ENCODE measurements at places on chromosomes 6 and 20.

GRCh38 chr6:82410151-82410648 lies 46.6 kb downstream of the TPBG start:
- DNase-seq, result no peak

GRCh38 chr6:71879016-71879415 lies 7.3 kb upstream of the RIMS1 start:
- DNase-seq, result no peak

GRCh38 chr20:37311710-37312355 lies 22.4 kb downstream of the MANBAL start:
- DNase-seq, result no peak

DNA sequence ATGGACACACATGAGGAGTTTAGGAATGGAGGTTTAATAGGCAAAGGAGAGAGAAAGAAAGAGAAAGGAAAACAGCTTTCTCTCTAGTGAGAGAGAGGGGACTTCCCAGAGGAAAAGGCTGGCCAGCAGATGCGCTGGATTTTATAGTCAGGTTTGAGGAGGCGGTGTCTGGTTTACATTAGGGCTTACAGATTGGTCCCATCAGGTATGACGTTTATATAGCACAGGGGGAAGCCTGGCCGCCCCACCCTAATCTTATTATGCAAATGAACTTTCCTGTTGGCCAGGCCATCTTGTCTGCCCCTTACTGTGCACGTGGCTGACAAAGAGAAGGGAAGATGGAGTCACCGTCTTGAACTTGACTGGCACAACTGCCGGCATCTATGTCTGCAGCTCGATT lies 86.6 kb upstream of the QKI start:
- no peak for DNase-seq

DNA sequence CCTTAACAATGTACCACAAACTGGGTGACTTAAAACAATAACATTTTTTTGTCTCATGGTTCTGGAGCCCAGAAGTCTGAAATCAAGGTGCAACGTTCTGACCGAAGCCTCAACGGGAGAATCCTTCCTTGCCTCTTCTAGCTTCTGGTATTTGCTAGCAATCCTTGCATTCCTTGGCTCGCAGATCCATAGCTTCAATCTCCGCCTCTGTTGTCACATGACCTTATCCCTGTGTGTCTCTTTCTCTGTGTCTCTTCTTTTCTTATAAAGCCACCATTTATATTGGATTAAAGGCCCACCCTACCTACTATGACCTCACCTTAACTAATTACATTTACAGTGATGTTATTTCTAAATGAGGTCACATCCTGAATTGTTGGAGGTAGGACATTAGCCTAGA lies 37.2 kb upstream of the DOK5 start:
- DNase-seq, result no peak

DNA sequence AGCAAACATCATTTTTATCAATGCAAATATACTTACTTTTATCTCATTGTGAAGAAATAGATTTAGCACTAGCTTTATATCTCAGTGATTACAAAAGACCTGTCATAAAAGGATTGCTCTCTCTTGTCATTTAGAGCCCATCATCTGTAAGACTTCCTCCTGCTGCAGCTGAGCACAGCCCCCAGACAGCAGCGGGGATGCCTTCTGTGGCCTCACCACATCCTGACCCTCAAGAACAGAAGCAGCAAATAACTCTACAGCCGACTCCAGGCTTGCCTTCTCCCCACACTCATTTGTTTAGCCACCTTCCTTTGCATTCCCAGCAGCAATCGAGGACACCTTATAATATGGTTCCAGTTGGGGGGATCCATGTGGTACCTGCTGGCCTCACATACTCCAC lies 127.0 kb upstream of the EDN1 start:
- no peak for DNase-seq

DNA sequence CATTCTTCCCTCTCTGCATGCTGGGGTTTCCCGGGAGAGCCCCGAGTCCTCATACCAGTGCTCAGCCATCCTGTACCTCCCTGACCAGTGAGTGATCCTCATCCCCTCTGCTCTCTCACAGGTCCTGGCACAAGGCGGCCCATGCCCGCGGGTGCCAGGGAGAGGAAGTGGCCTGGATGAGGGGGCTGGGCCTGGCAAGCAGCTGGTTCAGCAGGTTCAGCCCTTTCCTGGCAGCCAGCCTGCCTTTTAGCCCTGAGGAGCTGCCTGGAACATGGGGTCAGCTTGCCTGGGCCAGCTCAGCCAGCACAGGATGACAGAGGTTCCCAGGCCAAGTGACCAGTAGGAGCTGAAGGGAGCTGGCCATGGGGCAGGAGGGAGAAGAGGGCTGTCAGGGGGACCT lies 10.9 kb downstream of the MOCS1 start:
- no peak for DNase-seq

GRCh38 chr6:169380493-169380892 lies 126.8 kb upstream of the THBS2 start:
- no peak for DNase-seq

DNA sequence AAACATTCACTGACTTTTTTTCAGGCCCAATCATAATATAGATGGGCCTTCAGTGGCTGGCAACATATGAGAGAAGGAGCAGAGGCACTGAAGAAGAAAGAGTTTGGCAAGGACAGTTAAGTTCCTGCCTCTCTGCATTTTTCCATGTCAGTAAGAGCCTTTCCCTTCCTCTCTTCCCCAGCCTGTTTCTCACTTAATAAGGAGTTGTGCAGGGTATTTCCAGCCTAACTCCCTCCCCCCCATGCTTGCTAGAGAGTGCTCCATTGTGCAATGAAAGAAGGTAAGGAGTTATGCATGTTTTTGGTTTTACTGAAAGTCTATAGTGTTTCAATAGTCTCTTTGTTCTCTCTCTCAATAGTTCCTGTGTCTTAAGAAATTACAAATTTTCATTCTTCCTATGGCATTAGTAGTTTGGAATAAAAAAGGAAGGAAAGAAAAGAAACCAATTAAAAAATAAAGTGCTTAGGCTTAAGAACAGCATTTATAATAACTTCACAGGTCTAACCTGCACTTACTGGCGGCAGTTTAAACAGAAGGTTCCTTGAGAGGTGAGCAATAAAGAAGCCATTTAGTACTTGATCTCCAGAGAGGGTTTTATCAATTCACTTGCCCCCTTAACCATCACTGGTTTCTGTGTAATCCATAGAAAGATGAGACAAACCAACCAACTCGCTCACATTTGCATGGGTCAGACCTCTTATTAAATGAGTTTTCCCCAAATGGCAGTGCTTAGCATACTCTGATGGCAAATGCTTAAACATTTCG lies 251.1 kb downstream of the PTPRT start:
- DNase-seq, result no peak

- DNase-seq, result no peak
Measured at GRCh38 chr6:155108070-155108820, 113.1 kb downstream of the TIAM2 start.

GRCh38 chr20:51139891-51140290 lies 117.0 kb upstream of the KCNG1 start:
- DNase-seq, result no peak

- DNase-seq, result no peak
Measured at GRCh38 chr6:7784248-7784647, 58.3 kb downstream of the BMP6 start.

DNA sequence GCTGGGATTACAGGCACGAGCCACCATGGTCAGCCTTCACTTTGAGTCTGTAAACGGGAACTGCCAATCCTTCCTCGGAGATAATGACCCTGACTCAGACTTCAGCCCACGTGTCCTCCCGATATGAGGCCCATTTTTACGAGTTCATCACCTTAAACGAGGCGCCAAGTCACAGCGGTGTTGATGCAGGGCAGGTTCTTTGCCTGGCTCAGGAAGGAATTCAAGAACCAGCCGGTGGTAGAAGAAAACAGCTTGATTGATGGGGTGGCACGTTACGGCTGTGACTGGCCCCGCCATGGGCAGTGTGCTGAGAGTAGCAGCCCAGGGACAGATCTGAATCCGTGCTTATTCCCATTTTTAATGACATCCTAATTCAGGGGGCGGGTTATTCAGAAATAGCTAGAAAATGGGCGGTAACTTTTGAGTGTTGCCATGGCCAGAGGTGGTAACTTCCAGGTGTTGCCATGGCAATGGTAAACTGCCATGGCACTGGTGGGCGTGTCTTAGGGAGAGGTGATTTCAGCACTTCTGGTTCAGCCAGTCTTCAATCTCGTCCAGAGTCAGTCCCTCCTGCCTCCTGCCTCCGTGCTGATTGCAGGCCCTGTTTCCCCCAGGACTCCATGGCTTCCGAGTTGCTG lies 9.1 kb upstream of the MAP1LC3A start:
- DNase-seq, result no peak

DNA sequence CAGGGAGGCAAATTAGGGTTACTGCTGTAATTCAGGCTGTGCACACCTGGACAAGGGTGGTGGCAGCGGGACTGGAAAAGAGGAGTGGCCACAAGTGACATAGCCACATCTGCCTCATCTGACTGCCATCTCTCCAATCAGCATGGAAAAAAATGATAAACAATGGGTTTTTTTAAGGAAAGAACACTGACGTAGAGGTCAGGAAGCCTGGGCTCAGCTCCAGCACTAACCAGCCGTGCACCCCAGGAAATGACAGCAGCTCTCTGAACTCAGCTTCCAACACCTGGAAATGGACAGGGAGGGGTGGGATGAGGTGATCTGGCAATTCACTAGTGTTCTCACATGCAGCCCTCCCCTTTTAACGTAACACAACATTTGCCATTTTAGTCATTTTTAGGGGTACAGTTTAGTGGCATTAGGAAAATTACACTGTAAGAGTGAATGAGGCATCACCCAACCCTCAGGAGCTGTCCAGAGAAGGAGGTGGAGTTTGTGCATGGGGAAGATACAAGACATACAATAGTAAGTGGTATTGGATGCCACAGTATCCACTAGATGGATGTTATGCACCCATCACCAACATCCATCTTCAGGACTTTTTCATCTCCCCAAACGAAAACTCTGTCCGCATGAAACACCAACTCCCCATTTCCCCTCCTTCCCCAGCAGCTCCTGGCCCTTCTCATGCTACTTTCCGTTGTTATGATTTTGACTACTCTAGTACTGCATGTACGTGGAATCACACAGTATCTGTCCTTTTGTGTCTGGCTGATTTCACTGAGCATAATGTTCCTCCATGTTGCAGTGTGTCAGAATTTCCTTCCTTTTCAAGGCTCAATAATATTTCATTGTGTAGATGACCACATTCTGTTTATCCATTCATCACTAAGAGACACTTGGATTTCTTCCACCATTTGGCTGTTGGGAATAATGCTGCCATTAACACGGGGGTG lies 215.5 kb upstream of the ECI2 start:
- no peak for DNase-seq

DNA sequence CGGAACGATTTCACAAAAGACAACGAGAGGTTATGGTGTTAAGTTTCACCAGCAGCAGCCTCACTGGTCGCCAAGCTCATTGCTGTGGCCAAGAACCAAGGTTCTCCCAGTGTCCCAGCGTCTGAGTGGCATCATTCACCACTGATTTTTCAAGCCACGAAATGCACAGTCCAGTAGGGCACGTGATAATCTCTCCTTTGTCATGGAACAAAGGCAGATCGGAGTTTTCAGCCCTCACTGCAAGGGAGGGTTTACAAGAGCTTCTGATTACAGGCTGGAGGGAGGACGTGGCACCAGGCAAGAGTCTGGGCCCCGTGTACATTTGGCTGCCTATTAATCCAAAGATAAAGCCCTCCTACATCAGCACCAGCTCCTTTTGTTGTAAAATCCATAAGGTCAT lies 2.0 kb downstream of the CD24 start:
- DNase-seq, result peak; percentile 12

DNA sequence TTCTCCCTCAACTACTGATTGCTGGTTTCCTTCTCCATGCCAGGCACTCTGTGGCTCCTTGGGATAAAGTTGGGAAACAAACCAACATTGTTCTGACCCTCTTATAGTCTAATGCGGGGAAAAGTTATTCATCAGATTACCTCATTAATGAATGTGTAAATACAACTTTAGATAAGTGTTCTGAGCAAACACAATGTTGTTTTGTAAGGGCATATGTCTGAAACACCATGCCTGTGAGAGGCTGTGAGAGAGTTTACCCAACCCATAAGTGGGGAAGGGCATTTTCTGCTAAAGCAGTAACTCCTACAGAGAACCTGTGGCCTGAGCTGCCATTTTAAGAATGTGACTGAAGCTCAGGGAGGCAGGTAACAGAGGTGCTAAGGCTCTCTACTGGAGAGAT lies 283.5 kb downstream of the KHDC1L start:
- DNase-seq, result no peak

DNA sequence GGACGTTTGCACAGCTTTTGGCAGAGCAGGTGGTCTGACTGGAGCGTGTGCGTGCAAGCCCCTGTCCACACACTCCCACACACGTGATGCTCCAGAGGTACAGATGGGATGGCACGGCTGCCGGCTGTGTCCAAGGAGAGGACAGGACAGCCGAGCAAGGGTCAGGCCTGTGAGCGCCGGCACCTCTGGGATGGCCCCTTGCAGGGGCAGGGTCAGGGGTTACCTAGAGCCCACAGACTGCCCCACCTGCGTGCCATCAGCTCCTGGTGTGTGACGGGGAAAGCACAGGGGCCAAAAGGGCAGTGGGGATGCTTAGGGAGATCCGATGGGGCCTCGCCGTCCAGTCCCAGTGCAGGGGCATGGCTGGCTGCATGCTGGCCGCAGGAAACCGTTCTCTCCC lies 189.7 kb downstream of the TAF4 start:
- no peak for DNase-seq

GRCh38 chr20:23148731-23149570 lies 62.8 kb upstream of the CD93 start:
- DNase-seq, result no peak

- no peak for DNase-seq
Measured at GRCh38 chr6:65799389-65799788, 92.4 kb upstream of the EYS start.

DNA sequence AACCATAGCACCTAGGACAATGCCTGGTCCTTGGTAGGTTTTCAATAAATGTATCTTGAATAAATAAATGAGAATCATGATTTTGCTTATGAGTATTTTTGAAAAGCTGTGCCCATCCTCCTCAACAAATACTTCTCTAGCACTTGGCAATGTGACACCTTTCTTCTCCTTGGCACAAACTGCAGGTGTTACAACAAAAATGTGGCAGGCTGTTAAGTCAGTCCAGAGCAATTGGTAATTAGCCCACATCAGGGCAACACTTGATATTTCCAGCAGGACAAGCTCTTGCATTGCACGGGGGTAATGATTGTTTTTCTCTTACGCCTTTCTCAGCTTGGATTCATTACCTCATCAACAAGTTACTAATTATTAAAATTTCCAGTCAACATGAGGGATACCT lies 31.6 kb upstream of the SNX9 start:
- no peak for DNase-seq

DNA sequence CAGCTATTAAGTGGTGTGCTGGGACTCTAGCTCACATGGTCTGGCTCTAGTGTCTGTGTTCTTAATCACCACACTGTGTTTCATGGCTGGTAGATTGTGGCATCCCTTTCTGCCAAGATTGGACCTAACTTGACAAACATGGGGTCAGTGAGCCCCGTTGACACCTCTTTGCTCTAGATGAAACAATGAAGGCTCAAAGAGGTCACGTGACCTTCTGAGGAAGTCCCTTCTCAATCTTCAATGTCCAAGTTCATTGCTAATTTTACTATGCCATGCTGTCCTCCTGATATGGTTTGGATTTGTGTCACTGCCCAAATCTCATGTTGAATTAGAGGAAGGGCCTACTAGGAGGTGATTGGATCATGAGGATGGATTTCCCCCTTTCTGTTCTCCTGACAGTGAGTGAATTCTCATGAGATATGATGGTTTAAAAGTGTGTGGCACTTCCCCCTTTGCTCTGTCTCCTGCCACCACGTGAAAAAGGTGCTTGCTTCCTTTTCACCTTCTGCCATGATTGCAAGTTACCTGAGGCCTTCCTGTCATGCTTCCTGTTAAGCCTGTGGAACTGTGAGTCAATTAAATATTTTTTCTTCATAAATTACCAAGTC lies 177.8 kb upstream of the MYLIP start:
- no peak for DNase-seq

- peak; percentile 70 for DNase-seq
Measured at GRCh38 chr20:3172933-3173609, at the start of gene LZTS3. LZTS3 (minus strand) TSS chr20:3173549; CDS start chr20:3167163, 6,386 bp downstream.

All from neural crest cell (in vitro differentiated cells).